Type B pancreatic cell (in vitro differentiated cells): ENCODE measurements at places on chromosomes 7 and 10.

DNA sequence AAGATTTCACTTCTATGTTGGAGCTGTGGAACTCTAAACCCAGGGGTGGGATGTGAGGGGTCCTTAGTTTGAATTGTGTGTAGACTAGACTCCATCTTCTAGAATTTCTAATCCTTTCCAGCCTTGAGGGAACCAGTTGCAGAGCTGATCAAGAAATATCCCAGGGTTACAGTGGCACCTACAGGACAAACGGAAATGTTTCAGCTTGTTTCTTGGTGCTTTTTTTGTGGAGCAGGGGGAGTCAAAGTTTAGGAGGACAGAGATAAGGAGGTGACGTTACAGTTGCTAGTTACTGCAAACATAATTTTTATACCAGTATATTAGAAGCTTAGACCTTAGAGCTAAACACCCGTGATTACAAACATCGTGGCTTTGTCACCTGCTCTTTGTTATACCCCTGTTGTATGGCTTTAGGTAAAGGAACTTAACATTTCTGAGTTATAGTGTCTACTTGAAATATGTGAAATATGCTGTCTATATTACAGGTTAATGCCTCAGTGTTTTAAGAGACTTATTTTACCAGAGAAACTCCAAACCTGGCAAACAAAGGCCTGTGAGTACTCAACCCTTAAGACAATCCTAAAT lies 84.5 kb upstream of the DYNC1I1 start:
- no peak for DNase-seq

DNA sequence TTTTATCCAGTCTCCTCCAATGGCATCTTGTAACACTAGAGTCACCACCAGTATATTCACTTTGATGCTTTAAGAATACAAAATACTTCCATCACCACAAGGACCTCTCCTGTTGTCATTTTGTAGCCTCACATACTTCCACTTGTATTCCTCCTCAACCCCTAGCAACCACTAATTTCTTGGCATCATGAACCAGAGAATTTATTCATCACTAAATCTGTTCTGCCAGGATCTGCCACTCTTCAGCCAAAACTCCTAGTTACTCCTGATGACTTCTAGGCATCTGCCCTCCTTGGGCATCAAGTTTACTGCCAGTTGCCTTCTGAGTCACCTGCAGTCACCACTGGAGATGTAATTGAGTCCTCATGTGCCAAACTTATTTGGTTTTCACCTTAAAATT lies 906.8 kb downstream of the CNTNAP2 start:
- DNase-seq, result no peak

- DNase-seq, result no peak
These were observed 3.0 kb downstream of the ZCCHC24 start for GRCh38 chr10:79442171-79443040.

- DNase-seq, result no peak
These were observed 50.1 kb downstream of the IPMK start for GRCh38 chr10:58217612-58218011.

DNA sequence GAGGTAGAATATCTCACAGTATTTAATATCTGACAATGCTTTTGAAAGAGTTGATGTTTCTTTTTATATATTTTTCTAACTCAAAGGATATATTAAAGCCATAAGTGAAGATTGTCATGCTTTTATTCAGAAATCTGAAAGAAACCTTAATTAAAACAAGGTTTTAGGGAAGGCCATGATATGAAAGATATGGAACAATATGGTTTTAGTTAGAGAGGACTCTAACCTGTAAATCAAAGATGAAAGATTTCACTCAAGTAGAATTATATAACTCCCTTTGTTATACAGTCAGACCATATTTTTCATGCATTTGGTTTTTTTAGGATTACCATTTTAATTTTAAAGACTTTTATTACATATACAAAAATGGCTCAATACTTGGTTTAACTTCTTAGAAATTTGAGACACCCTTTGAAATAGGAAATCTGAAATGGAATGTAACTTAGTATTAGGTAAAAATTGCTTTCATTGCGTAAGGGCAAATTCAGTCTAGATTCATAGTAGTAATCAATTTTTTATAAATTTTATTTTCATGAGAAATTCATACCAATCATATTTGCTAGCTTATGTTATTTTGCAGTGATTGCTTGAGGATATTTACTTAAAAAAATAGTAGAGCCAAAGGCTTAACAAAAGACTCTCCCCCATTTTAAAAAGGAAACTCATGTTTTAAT lies 119.8 kb downstream of the TWIST1 start:
- DNase-seq, result no peak

- no peak for DNase-seq
These were observed 757 bp upstream of the GRID1 start for GRCh38 chr10:86367152-86367951.

GRCh38 chr7:149635561-149636329 lies 137.6 kb downstream of the ZNF467 start:
- peak; percentile 39 for DNase-seq

GRCh38 chr10:79244841-79245504 lies 102.3 kb upstream of the PPIF start:
- no peak for DNase-seq

GRCh38 chr10:79308969-79309665 lies 38.2 kb upstream of the PPIF start:
- DNase-seq, result no peak

DNA sequence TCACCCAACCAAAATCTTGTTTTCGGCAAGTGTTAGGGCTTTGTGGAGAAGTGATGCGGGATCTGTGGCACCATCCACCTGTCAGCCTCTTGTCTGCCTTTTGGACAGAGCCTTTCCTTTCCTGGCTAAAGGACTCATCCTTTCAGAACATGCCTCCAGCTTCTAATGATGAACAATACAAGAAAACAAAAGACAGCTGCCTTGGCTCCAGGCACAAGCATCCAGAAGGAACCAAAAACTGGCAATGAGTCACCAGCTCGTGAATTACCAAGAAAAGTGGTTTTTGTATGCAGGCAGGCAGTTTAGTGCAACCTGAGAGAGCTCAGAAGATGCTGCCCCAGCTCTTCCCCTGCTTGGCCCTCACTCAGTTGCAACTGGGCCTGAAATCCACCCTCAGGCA lies 84.6 kb upstream of the NAMPT start:
- DNase-seq, result no peak

GRCh38 chr7:151135866-151136843 lies 31.3 kb downstream of the GBX1 start:
- no peak for DNase-seq

GRCh38 chr10:104850023-104850422 lies 208.9 kb downstream of the SORCS3 start:
- no peak for DNase-seq

DNA sequence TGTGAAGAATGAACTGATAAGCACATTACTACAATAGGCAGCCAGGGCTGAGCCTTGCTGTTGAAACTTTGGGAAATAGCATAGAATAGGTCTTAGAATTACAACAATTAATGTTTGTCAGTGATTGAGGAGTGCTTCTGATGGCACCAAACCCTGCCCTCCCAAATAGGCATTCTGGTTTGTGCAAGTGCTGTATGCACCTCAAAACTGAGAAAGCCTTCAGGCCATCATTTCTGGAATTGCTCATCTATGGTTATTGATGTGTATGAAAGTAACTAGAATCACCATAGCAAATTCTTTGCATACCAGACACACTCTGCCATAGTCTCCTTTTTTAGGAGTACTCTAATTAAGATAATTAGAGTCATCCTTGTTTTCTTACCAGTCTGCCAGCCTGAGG lies 585.0 kb upstream of the MBL2 start:
- no peak for DNase-seq

DNA sequence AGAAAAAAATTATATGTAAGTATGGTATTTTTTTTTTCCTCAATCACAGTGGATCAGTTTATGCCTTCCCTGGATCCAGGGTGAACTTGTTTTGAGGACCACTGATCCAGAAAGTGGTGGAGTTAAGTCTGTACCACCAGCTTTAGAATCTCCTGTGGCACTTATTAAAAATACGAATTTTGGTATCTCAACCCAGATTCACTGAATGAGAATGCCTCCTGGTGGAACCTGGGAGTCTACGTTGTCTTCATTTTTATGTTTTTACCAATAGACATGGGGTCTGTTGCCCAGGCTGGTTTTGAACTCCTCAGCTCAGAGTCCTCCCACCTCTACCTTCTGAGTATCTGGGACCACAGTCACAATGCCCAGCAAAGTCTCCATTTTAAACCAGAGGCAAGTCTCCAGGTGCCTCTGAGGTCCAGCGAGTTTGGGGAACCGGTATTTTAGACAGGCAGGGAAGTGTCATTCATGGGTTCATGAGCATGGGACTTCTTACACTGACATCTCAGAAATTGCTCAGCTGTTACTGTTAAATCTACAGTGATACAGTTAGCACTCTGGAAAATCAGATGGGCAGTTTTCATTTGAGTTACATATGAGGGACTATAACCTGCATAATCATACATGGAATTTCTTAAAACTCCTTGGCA lies 200.9 kb downstream of the AUTS2 start:
- no peak for DNase-seq

- no peak for DNase-seq
These were observed 166.2 kb downstream of the EXOC4 start for GRCh38 chr7:133419041-133419440.
